HepG2 (cell line): ENCODE measurements at places on chromosomes 12 and 14. TPM values are rescaled to one million over a fixed set of nuclear protein-coding genes. Genes with fewer than 3 reads are reported as not detected.

- no peak for DNase-seq
Observed at GRCh38 chr14:83893447-83893846, 1636.5 kb upstream of the FLRT2 start.

GRCh38 chr12:42468341-42468821, 121.2 kb downstream of the PRICKLE1 start:
- no peak for DNase-seq

- no peak for DNase-seq
Observed at GRCh38 chr14:22814941-22815713, at the start of gene SLC7A7. SLC7A7 (minus strand) TSS chr14:22815435; CDS start chr14:22813398, 2,037 bp downstream.

DNA sequence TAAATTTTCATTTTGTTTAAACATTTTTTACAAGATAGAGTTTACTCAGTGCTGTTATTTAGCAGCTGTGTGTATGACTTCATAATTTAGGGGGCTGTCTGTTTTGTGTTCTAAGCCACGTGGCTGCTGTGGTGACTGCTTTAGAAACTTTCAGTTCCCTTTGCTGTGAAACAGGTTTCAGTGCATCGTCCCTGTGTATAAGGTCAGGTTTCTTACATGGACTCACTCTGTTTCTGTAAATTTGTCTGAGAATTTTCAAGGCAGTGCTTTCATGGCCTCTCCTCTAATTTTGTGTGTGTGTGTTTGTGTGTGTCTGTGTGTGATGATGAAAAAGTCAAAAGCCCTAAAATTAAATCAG, 32.4 kb downstream of the BICD1 start:
- DNase-seq, result no peak

Gene SLC25A21
- 2.9 and 3.3 TPM in 2 replicates for total RNA-seq

GRCh38 chr12:49577589-49578315, 9.8 kb upstream of the MCRS1 start:
- no peak for DNase-seq

GRCh38 chr12:125882141-125882540, 816.9 kb downstream of the AACS start:
- no peak for DNase-seq

Gene SIX6
- total RNA-seq, result not detected in 2 replicates

Gene TEX22
- 0.27 and 0.55 TPM in 2 replicates for total RNA-seq

GRCh38 chr12:12977231-12977630, 22.8 kb downstream of the HEBP1 start:
- DNase-seq, result no peak
